Hippocampal formation (tissue), 2 donors: ENCODE measurements at places on chromosomes 6 and 20.

DNA sequence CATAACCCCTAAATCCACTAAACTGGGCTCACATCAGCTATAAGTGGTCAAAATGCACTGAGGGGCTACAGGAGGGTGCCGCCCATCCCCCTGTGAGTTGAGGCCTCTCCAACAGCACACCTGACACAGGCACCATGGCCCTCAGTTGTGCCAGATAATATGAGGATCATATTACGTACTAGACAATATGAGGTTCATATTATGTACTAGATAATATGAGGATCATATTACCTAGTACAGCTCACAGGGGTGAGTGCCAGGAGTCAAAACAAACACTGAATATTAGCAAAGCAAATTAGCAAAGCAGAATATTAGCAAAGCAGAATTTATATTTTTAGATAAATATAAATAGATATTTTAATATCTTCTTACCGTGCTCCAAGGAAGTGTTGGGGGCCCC, 35.3 kb downstream of the CD24 start:
- no peak for DNase-seq

DNA sequence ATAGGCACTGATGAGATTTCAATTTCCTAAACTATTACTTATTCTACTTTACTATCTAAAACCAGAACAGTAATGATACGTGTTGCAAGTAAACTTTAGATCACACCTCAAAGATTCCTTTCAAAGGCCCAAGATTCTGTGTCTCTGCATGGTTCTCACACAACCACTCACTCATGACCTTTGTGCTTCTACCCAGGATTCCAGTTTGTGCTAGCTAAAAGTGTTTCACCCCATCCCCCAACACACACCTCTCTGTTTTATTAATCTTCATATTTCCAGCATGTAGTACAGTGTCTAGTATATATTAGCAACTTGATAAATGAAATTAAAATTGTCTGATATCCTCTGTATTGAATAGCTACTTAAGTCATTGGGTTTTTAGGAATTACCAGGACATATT, 8.8 kb upstream of the SH3BGRL2 start:
- DNase-seq, result no peak

DNA sequence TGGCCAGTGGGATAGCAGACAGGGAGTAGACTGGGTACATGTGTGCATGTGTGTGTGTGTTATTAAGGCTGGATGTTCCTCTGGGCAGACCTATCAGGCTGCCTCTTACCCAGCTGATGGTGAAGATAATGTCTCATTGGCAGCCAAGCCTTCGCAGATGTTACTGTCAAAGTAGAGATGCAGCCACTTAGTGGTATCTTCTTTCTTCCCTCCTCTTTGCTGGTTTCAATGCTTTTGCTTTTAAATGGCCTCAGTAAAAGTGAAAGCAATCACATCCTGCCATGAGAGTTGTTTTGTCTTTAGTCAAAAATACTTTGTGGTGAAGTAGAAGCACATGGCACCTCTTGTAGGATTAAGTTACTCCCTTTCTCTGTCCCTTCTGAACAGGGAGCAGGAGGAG, 57.5 kb downstream of the SNRNP48 start:
- DNase-seq, result no peak

DNA sequence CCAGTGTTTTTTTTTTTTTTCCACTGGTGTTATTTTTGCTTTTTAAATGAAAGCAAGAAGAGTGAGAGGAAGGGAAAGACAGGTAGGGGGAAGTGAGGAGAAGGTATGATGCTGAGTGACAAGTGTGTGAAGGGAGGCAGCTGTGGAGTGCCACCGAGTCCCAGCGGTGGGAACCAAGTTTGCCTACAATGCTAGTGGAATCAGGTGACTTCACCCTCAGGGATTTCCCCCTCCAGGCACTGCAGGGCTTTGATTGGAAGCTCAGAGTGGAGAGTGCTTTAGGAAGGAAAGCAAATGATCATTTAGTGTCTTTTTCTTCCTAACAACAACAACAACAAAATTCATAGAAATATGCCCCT, 120.5 kb upstream of the ENPP5 start:
- no peak for DNase-seq

GRCh38 chr6:134117409-134117808, 65.0 kb upstream of the SLC2A12 start:
- no peak for DNase-seq

- DNase-seq, result no peak
These were observed 19.1 kb downstream of the DYNLRB1 start for GRCh38 chr20:34535301-34535840.

- DNase-seq, result no peak
These were observed 22.7 kb downstream of the GPR63 start for GRCh38 chr6:96814625-96815024.

GRCh38 chr20:2210646-2211552, 84.9 kb upstream of the TGM3 start:
- no peak for DNase-seq
